Activated CD4-positive, alpha-beta T cell treated with anti-CD3 and anti-CD28 coated beads for 36 hours (primary cell): ENCODE measurements at places on chromosomes 13 and 19.

GRCh38 chr13:102940770-102941169 is 94.9 kb downstream of the ERCC5 start:
- no peak for DNase-seq

DNA sequence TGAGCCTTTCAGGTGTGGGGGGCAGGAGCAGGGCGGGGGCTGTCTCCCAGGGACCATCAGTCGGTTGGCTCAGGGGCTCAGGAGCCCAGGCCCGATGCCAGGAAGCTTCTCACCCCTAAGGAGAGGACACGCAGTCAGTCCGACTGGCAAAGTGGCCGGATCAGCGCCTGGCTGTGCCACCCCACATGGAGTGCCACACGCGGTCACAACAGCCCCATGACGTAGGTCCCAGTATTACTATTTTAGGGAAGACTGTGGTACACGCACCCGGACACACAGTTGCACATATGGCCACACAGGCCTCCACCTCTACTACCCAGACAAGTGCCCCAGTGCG is 29.3 kb upstream of the GRTP1 start:
- peak; percentile 29 for DNase-seq

DNA sequence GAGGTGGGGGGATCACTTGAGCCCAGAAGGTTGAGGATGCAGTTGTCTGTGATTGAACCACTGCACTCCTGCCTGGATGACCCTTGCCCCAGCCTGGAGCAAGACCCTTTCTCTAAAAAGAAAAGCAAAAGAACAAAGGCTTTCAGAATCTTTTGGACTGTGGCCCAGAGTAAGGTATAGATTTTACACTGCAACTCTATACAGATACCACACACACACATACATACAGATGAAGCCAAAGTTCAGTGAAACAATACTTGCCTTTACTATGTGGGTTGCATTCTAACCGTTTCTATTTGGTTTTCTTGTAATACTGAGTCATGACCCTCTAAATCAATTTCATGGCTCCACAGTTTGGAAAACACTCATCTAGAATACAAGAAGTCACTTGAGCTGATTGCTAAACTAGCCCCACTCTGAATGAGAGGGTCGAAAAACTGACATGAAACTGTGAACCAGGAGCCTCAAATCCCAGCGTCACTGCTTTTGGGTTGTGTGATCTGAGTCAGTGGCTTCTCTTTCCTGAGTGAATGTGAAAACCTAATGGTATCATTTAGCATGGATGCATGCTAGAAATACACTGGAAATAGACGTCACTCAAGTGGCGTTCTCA is 756.1 kb downstream of the UQCRFS1 start:
- peak; percentile 20 for DNase-seq

DNA sequence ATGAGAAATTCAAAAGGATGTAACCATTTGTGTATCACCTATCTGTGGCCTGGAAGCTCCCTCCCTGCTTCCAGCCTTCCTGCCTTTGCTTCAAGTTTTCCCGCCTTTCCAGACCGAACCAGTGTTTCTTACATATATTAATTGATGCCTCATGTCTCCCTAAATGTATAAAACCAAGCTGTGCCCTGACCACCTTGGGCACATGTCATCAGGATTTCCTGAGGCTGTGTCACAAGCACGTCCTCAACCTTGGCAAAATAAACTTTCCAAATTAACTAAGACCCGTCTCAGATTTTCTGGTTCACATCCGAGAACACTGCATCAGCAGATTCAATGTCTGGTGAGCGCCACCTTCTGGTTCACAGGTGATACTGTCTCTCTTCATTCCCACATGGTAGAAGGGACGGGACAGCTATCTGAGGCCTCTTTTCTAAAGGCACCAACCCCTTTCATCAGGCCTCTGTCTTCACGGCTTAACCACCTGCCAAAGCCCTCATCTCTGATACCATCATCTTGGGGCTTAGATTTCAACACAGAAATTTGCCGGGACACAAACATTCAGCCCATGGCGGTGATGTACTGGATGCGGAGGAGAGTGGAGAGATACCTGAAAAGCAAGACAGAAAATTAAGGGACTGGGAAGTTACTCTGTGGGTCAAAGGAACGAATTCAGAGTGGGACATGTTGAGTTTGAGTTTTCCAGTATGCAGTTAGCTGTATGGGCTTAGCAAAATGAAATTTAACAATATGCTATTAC is 58.7 kb upstream of the PABPC3 start:
- DNase-seq, result peak; percentile 69

DNA sequence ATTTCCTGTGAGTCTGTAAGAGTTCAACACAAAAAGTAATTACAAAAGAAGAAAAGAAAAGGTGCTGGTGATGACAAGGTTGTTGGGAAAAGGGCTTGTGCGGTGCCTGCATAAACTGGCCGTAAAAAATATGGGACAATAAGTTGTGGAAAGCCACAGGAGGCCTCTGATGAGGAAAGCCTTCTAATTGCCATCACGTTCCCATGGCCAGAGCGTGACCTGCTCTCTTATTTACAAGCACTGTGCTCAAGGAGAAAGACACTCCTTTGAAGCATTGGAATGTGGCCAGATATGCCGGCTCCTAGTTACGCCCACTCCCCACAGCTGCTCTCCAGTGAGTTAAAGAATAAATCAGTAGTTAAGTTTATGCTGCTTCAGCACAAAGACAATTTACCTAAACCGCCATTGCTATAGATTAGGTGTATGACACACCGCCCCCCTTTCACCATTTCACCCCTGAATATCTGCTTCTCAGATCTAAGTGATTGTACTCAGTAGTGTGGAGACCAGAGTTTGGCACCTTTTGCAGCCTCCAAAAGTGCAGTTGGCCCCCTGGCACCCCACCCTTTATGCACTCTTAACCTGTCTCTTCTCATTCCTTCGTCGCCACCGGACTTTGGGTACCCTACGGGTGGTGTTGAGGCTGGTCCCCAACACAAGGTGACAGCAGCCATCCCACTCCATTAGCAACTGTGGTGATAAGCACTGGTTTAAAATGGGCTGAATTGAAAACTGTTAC is 8.1 kb upstream of the PGLYRP1 start:
- DNase-seq, result no peak

DNA sequence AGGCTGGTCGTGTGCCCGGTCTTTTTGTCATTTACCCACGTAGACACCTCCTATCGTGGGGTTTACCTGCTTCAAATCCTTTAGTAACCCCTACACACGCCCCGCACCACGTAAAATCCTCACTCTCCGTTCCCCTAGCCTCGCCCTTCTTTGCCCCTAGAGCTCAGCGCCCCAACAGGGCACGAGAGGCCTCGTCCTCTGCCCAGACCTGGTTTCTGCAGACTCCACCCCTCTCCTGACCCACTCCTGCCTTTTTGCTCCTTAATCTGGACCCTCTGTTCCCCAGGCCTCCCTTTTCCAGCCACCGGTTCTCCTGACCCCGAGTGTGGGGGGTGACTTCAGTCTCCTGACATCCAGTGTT is 412 bp downstream of the ZNF528 start:
- peak; percentile 28 for DNase-seq

DNA sequence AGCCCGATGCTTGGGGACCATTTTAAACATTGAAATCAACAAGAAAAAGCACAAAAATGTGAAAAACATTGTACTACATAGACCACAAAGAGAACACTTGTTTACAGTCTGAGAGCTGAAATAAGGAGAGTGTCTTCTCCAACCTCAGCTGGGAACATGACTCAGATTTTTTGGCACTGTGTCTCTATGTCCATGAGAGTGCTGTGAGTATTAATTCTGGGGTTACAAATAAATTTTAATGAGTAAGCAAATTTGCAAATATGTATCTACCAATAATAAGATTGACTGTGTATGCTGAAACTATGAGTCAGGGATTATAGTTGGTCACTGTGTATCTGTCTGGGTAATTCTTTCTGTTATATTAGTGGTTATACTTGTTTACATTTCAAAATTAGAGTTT is 174.0 kb downstream of the DCT start:
- no peak for DNase-seq

DNA sequence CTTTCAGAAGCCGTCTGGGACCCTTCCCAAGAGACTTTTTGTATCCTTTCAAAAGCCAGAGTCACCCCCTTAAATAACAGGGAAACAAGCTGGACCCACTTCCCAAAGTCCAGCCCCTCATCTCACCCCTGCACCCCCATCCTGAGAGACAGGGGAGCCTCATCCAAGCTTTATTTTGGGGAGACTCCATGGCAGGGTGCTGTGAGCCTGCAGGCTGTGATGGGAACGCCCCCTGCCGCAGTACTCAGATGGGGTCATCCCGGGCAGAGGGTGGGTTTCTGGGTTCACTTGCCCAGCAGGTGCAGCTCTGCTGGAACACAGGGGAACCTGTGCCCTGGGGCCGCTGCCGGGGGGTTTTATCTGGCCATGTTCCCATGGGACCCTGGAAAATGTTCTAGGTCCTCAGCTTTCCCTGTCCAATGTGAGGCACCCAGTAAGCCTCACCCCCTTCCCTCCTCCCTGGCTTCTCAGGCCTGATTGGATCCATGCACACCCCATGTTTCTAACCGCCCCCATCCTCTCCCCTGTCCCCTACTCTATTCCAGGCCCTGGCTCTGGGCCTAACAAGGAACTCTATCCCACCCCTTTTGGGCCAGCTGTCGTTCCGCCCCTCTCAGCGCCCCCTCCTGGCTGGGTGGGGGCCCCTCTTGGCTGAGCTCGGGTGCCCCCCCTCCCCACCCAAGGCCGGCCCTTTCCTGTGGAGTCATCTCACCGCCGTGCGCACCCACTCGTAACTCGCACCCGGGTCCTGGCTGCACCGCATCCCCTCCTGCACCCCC is 1.0 kb downstream of the HIF3A start:
- DNase-seq, result no peak

GRCh38 chr19:34838753-34839431 is 65.9 kb upstream of the ZNF599 start:
- peak; percentile 67 for DNase-seq

DNA sequence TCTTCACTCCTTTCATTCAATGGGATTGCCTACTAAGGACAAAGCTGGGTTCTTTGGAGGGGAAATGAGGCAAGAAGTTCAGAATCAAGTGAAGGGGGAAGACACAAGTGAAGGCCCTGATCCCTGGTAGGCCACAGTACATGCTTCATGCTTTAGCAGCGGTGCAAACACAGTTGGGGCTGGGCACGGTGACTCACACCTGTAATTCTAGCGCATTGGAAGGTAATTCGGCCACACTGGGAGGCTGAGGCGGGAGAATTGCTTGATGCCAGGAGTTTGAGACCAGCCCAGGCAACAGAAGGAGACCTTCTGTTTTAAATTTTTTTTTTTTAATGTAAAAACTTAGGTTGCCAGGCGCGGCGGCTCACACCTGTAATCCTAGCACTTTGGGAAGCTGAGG is 23.4 kb upstream of the GATAD2A start:
- DNase-seq, result no peak

- DNase-seq, result no peak
Observed at GRCh38 chr13:45332036-45332830, 8.8 kb downstream of the TPT1 start.

DNA sequence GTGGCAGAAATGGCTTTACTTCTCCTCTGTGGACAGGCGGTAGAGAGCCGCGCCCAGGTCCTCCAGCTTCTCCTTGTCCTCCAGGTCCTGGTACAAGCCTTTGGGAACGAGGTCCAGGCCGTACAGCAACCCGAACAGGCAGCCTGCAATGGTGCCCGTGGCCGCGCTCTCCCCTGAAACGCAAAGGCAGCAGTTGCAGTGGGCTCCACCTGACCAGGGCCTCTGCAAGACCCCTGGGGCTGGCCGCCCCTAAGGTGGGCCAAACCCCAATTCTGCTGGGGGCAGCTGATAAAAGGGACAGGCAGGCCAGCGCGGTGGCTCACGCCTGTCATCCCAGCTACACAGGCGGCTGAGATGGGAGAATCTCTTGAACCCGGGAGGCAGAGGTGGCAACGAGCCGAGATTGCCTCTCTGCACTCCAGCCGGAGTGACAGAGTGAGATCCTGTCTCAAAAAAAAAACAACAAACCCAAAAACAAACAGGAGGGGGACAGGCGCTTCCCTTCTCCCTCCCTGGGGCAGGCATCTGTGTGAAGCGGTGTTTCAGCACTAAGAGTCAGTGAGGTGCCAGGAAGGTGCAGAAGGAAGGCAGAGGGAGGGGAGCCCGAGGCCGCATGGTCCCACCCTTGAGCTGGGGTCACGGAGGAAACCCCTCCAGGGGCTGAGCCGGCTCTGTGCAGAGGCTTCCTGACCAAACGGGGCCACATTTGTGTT is 30.3 kb downstream of the ADPRHL1 start:
- no peak for DNase-seq
